ENCODE measurements at places on chromosomes 1 and 21.

DNA sequence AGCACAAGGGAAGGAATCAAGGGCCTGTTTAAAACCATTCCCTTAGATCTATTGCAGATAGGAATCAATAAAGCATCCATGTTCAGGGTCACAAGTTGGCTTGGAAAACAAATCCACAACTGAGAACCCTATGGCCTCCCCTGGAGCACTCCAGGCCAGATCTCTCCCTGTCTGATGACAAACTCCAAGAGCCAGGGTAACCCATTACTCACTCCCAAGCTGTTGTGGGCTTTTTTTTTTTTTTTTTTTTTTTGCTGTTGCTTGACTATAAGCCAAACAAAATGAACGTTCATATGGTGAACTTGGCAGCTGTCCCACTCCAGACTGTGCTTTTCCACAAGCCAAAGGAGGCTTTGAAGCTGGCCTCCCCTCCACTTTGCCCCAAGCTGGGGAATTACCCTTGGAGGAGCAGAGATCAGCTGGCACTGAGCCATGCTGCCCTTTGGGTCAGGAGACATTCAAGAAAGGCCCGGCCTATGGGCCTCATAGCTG lies 35.7 kb upstream of the VAV3 start:
- DNase-seq = no peak

GRCh38 chr1:163084330-163084729 lies 15.2 kb downstream of the RGS4 start:
- no peak for DNase-seq

DNA sequence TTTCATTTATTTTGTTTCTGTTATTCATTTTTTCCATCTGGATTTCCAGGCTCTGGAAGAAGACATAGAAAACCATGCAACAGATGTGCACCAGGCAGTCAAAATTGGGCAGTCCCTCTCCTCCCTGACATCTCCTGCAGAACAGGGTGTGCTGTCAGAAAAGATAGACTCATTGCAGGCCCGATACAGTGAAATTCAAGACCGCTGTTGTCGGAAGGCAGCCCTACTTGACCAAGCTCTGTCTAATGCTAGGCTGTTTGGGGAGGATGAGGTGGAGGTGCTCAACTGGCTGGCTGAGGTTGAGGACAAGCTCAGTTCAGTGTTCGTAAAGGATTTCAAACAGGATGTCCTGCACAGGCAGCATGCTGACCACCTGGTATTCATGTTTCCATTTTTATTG lies 63.5 kb upstream of the BMP8A start:
- DNase-seq = no peak

- DNase-seq = peak; percentile 71
Observed at GRCh38 chr1:17212487-17213121, 7.7 kb downstream of the PADI1 start.

DNA sequence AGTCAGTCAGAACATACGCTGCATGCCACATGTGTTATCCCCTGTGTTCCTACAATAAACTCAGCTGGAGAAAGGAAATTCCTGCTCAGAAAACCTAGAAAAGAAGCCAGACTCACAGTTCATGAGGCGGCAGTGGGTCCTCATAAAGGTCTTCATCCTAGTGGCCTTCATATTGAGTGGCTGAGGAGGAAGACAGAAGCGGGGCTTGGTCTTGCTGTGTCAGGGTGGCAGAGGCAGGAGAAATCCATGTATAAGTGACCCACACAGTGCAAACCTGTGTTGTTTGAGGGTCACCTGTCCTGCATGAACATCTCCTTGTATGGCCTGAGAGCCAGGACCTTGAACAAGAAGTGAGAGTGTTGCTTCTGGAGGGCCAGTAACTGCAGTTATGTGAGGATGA lies 4.0 kb upstream of the WNT3A start:
- DNase-seq = no peak

- DNase-seq = no peak
Observed at GRCh38 chr1:212218911-212219310, 66.3 kb upstream of the PPP2R5A start.

DNA sequence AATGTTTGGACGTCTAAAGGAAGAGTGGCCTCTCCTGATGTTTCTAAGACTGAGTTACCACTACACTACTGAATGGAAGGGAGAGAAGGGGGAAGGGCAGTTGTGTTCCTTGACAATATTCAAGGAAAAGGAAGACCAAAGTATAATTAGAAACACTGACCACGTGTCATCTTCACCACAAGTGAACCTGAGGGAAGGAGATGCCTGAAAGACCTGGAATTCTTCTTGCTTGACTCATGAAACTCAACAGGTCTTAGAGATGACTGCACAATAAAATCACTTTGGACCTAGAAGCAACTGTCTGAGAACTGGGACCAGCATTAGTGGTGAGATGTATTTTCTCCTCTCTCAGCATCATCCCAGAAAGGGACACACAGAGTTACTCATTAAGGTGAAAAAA lies 56.7 kb downstream of the PTPN14 start:
- no peak for DNase-seq

GRCh38 chr1:9013819-9014218 lies 12.4 kb downstream of the SLC2A7 start:
- DNase-seq = no peak

- DNase-seq = no peak
Observed at GRCh38 chr21:39111931-39112550, 71.2 kb downstream of the PSMG1 start.

GRCh38 chr1:208298593-208299269 lies 54.5 kb upstream of the PLXNA2 start:
- no peak for DNase-seq

DNA sequence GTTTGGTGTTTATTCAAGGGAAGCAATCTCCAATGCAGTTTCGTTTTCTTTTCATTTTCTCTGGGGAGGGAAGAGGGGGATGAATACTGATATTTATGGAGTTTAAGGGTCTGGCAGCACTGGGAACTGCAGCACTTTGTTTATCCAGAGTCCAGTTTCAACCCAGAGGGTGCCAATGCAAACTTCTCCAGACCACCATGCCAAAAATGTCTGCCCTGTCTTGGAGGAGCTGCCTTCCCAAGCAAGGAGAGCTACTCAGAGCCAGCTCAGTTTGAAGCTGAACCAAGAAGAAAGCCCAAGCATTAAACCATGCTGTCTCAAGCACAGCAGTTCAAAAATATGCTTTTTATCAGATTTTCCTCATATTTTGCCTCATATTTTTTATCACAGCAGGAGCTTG lies 589.7 kb downstream of the LMO4 start:
- no peak for DNase-seq

GRCh38 chr1:24966724-24967346 lies 36.8 kb upstream of the RUNX3 start:
- peak; percentile 75 for DNase-seq

GRCh38 chr21:41581592-41582228 lies 73.8 kb upstream of the TMPRSS2 start:
- no peak for DNase-seq

- DNase-seq = no peak
Observed at GRCh38 chr21:27425574-27425973, 458.7 kb upstream of the ADAMTS5 start.

- peak; percentile 37 for DNase-seq
Observed at GRCh38 chr1:223177681-223178080, 34.6 kb upstream of the TLR5 start.

DNA sequence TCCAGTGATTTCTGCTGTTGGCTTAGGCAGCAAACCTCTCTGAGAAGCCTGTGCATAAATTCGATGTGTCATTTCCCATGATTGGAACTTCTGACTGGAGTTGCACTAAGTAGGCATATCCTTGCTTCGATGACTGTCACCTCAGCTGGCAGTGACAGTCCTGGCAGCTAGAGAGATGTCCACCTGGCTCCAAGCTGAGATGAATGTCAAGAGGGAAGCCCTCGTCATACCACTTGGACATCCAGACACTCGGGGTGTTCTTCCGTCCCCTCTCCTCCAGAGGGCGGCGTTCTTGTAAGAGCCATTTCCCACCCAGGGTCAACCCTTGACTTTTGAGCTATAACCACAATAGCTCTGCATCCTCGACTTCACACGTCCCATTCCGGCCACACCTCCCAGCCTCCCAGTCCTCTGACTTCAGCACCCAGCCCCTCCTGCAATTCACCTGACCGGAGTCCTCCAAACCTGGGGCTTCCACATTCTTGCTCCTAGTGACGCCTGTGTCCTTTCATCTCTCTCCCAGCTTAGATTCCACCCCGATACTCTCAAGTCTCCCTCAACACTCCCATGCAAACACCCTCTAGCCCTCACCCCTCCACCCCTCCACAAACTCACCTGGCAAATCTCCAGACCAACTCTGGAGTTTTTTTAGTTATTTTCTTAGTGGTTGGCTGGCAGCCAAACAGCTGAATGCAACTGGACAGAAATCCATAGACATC lies 17.3 kb downstream of the CA6 start:
- DNase-seq = peak; percentile 39
